ENCODE measurements at places on chromosomes 7 and 10.

DNA sequence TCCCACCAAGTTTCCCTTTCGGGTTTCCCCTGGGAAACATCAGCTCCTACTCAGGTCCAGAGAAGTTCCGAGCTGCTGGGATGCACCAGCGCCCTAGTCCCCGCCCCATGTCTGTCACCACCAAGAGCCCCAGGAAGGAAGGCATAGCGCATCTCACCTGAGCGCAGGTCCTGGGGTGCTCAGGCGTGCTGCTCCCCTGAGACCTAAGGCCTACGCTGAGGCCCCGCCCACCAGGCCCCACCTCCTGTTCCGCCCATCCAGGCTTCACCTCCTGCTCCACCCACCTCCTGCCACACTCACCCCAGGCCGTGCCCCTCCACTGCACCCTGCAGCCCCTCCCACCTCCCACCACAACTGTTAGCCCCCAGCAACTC lies 1.2 kb upstream of the TFR2 start:
- DNase-seq = no peak

- DNase-seq = no peak
Observed at GRCh38 chr10:85789982-85790789, 576.4 kb downstream of the GRID1 start.

- DNase-seq = no peak
Observed at GRCh38 chr10:112826018-112826697, 123.9 kb upstream of the TCF7L2 start.

DNA sequence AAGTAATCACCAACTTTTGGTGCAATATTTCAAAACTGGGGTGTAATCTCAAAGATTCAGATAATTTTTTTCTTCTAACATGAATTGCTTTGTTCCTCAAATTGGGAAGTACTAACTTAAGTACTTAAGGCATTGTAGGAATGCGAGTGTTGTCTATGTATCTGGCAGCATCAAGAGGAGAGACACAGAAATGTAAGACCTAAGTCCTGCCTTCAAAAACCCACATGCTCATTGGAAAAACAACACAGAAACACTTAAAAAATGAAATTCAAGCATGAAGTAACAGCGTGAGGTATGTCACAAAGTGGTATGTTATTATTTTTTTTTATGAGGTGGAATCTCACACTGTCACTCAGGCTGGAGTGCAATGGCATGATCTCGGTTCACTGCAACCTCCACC lies 288.5 kb downstream of the ZEB1 start:
- no peak for DNase-seq

DNA sequence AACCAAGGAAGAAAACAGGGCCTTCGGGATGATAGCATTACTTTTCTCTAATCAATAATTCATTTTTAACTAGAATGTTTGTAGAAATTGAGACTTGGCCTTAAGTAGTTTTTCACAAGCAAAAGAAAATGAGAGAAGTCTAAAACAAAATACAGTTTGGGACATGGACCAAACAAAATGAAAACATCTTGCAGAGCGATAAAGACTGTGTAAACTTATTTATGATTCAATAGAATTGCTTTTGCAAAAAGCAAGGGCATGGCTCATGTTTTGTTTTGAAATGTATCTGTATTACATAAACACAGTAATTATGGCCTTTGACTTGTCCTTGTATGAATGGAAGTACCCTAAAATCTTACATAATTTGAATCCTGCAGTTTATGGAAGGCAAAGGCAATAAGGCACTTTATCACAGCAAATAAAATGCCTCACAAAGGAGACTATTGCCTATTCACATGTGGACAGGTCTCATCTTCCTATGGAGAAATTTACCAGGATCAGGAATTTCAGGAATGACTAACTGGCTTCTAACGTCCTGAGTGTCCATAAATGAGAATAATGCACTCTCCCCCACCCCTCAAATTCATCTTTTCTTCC lies 295.2 kb downstream of the PTEN start:
- no peak for DNase-seq

GRCh38 chr7:155355176-155355575 lies 57.5 kb downstream of the INSIG1 start:
- no peak for DNase-seq

DNA sequence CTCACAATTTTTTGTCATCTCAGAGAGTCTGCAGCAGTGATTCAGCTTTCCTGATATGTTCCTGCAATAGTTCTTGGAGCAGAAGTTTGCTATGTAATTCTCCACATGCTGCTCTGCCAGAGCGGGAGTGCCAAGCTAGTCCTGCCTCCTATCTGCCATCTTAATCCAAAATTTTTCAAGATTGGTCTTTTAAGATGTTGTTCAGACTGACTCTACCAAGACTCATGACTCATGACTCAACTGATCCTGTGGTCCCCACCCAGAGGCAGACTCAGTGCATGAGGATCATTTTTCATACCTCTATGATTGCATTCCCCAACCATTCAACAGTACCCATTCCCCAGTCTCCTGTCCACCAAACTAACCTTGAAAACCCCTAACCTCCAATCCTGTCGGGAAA lies 470.8 kb downstream of the INHBA start:
- no peak for DNase-seq

GRCh38 chr10:33179067-33179466 lies 155.4 kb downstream of the NRP1 start:
- DNase-seq = no peak

- DNase-seq = no peak
Observed at GRCh38 chr7:26155531-26156375, 3.8 kb downstream of the NFE2L3 start.

- DNase-seq = no peak
Observed at GRCh38 chr7:150781103-150781502, 19.1 kb downstream of the TMEM176B start.

DNA sequence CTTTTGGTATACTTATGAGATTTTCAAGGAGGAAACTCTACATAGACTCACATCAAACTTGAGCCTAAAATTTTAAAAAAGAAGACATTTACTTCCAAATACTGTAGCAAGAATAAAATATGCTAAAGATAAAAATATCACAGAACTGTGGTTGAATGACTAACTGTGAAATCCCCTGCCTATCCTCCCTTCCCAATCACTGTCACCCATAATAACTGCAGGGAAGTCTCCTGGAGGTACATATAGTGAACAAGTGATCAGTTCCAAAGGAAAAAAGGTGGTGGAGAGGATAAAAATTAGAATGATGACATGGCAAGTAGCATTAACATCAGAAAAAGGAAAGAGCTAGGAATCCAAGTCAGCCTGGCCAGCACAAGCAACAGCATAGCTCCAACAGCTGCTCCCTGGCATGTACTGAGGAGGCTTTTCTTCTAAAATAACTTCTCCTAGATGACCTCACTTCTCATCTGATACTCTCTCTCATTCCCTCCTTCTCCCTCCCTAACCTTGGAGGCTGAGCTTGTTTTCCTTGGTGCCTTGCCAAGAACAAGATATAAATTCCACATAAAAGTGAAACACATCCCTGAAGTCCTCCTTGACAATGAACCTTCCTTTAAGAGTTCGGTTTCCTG lies 124.0 kb downstream of the IQUB start:
- DNase-seq = no peak

- no peak for DNase-seq
Observed at GRCh38 chr10:102595293-102595692, 49.0 kb upstream of the TRIM8 start.

- DNase-seq = no peak
Observed at GRCh38 chr7:132592231-132592920, 16.1 kb upstream of the PLXNA4 start.

DNA sequence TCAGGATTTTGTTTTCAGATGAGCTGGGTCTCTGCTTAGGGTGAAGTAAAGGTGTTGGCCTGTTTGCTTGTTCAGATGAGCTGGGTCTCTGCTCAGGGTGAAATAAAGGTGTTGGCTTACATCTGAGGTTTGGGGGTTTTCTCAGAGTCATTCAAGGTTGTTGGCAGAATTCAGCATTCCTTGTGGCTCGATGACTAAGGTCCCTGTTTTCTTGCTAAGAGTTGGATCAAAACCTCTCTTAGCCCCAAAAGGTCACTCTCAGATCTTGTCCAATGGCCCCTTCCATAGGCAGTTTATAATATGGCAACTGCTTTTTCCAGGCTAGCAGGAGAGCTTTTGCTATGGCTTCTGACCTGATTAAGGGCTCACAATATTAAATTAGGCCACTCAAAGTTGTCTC lies 106.6 kb downstream of the ADAM22 start:
- DNase-seq = no peak
